HepG2 (cell line): ENCODE measurements at places on chromosomes 1 and 21. TPM values are rescaled to one million over a fixed set of nuclear protein-coding genes. Genes with fewer than 3 reads are reported as not detected.

DNA sequence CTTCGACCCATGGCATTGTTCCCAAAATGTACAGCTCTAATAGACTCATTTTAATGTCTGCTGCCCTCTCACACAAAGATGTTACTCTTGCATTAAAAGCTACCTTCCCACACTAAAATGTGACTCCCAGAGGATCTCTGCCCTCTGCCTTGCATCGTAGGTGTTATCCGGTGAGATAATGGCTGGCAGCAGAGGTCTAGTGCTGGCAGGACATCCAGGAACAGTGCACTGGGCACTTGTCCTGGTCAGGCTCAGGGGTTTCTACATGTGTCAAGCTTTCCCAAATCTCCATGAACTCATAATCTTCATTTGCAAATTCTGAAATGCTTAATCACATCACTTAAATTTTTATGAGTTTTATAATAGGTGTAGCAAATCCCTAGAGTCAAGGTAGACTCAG lies 310.6 kb downstream of the LRRIQ3 start:
- H3K27ac ChIP-seq: no peak overlapping the region
- no peaks in the 10 kb centered on the region for H3K27me3 ChIP-seq
- DNase-seq: no peak
- no peaks in the 10 kb centered on the region for H3K4me1 ChIP-seq
- no peaks in the 10 kb centered on the region for H3K36me3 ChIP-seq
- no peak overlapping the region for H3K4me3 ChIP-seq

DNA sequence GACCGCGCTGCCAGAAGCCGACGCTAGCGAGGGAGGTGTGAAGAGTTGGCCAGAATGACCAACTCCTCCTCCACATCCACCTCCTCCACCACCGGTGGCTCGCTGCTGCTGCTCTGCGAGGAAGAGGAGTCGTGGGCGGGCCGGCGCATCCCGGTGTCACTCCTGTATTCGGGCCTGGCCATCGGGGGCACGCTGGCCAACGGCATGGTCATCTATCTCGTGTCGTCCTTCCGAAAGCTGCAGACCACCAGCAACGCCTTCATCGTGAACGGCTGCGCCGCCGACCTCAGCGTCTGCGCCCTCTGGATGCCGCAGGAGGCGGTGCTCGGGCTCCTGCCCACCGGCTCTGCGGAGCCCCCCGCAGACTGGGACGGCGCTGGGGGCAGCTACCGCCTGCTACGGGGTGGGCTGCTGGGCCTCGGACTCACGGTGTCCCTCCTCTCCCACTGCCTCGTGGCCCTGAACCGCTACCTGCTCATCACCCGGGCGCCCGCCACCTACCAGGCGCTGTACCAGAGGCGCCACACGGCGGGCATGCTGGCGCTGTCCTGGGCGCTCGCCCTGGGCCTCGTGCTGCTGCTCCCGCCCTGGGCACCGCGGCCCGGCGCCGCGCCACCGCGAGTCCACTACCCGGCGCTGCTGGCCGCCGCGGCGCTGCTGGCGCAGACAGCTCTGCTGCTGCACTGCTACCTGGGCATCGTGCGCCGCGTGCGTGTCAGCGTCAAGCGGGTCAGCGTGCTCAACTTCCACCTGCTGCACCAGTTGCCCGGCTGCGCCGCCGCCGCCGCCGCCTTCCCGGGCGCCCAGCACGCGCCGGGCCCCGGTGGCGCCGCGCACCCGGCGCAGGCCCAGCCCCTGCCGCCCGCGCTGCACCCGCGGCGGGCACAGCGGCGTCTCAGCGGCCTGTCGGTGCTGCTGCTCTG lies 1.2 kb downstream of the GPR88 start:
- H3K36me3 ChIP-seq: no peaks in the 10 kb centered on the region
- H3K4me1 ChIP-seq: peaks cover 12% of the 10 kb centered on the region
- no peak for DNase-seq

GRCh38 chr1:78540048-78540447 lies 49.3 kb downstream of the PTGFR start:
- H3K27ac ChIP-seq: no peak overlapping the region
- DNase-seq: no peak
- no peaks in the 10 kb centered on the region for H3K4me1 ChIP-seq
- H3K27me3 ChIP-seq: no peaks in the 10 kb centered on the region

DNA sequence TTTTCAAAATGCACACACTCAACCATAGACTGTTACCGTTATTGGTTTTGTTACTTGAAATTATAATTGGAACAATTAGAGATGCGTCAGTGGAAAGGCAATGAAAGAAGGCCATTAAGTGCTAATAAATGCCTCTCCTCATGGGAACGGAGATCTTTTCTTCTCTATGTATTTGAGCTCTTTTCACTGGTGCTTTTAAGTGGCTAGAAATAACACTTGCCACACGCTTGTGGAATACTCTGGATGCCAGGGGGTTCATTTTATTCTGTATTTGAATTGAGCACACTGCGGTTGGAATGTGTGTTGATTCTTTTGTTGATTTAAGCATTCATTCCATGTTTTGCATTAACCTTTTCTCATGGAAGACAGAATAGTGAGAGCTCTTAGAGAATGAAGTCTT lies 68.4 kb downstream of the DNM3 start:
- no peak overlapping the region for H3K27ac ChIP-seq
- no peaks in the 10 kb centered on the region for H3K4me1 ChIP-seq
- no peaks in the 10 kb centered on the region for H3K36me3 ChIP-seq
- no peaks in the 10 kb centered on the region for H3K27me3 ChIP-seq
- DNase-seq: no peak

- no peaks in the 10 kb centered on the region for H3K36me3 ChIP-seq
- no peaks in the 10 kb centered on the region for H3K27me3 ChIP-seq
- no peak overlapping the region for H3K4me3 ChIP-seq
- H3K4me1 ChIP-seq: peaks cover 38% of the 10 kb centered on the region
Observed at GRCh38 chr1:169138866-169139670, 32.6 kb downstream of the ATP1B1 start.

DNA sequence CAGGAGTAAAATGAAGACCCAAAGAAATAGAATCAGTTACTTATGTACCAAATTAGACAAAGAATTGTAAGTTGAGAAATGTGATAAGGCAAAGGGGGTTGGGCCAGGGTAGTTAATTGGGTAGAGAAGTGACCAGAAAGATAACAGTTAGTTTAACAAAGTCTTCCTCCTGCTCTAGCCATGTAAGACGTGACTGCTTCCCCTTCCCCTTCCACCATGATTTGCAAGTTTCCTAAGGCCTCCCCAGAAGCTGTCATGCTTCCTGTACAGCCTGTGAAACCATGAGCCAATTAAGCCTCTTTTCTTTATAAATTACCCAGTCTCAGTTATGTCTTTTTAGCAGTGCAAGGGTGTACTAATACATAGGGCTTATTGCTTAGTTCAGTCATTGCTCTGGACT lies 142.0 kb upstream of the PDE4B start:
- no peak overlapping the region for H3K27ac ChIP-seq
- H3K27me3 ChIP-seq: no peaks in the 10 kb centered on the region
- no peaks in the 10 kb centered on the region for H3K36me3 ChIP-seq
- DNase-seq: no peak
- no peaks in the 10 kb centered on the region for H3K4me1 ChIP-seq

DNA sequence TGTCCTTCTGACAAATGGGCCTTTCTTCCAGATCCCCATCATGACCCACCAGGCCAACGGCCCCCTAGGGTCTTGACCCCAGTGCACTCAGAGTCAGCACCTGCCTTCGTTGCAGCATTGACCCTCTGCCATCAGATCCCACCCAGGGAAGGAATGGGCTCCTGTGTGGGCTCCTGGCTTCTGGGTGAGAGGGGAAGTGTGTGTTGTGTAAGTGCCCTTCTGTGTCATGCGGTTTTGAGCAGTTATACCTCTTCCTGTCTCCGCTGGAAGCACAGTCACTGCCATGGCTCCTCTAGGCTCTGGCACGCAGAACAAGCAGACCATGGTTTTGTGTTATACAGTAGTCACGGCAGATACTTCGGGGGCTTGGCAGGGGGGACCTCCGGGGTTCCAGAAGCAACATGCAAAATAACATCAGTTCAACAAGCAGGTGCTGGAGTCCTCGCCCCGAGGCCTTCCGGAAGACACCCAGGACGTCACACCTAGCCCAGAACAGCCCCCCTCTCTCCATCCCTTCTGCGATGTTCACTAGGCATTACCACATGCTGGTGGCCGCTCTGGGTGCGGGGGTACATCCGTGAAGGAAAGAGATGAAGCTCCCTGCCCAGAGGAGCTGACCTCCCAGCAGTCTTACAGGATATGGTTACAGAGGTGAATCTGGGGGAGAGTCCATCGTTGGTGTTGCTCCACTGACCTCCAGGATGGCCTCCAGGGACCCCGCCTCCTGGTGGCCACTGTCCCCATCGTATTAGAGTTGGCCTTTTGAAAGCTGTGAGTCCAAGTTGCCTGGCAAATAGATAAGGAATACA lies 17.4 kb upstream of the KCNAB2 start:
- no peaks in the 10 kb centered on the region for H3K36me3 ChIP-seq
- no peak overlapping the region for H3K4me3 ChIP-seq
- no peak for DNase-seq
- H3K27me3 ChIP-seq: peaks cover 1% of the 10 kb centered on the region; the same call in 1 of the 2 replicates
- no peak overlapping the region for H3K27ac ChIP-seq

DNA sequence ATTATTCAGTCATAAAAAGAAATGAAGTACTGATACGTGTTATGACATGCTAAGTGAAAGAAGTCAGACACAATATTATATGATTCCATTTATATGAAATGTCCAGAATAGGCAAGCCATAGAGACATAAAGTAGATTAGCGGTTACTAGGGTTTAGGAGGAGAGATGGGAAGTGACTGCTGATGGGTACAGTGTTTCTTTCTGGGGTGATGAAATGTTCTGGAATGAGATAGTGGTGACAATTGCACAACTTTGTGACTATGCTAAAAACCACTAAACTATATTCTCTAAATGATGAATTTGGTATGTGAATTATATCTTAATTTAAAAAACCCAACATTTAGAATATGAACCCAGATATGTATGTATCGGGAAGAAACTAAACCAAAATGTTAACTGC lies 27.6 kb downstream of the IPP start:
- DNase-seq: no peak
- no peaks in the 10 kb centered on the region; the same call in 2 of the 3 replicates for H3K36me3 ChIP-seq
- H3K27ac ChIP-seq: no peak overlapping the region
- no peaks in the 10 kb centered on the region for H3K27me3 ChIP-seq

GRCh38 chr1:214573386-214574318 lies 22.2 kb upstream of the PTPN14 start:
- H3K27ac ChIP-seq: no peak overlapping the region
- H3K4me1 ChIP-seq: no peaks in the 10 kb centered on the region
- DNase-seq: no peak
- H3K36me3 ChIP-seq: no peaks in the 10 kb centered on the region
- peaks cover 12% of the 10 kb centered on the region; the same call in 2 of the 3 replicates for H3K27me3 ChIP-seq

- DNase-seq: no peak
Observed at GRCh38 chr1:209349363-209350308, 233.9 kb upstream of the CAMK1G start.

DNA sequence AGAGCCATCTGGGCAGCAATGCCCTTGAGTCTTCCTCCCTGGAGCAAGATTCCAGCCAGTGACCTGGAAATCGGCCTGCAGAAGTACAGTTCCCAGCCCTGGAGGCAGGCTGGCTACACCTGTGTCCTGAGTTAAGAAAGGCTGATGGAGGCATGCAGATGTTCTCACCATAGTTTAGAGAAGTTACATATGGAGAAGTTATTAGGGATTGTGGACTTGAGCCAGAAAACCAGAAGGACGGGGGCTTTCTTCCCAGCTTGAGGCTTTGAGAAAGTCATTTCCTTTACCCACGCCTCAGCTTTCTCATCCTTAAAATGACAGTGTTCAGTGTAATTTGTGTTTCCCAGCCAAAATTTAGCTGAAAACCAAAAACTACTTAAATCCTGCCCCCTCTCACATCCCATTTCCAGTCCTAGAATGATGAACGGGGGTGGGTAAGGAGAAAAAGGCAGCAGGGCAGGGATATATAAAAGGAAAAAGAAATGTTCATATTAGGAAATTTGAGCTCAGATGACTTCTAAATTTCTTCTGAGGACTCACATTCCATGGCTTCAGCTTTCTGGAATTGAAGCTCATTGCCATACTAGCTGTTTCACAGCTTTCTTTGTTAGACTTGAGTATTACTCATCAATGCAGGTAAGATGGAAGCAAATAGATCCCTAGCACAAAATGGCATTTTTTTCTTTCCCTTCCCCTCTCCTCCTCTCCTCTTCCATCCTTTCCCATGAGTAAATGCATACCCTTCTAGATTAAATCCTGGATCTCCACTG lies 14.4 kb upstream of the C8B start:
- no peaks in the 10 kb centered on the region for H3K36me3 ChIP-seq
- no peak overlapping the region for H3K4me3 ChIP-seq
- H3K4me1 ChIP-seq: peaks cover 1% of the 10 kb centered on the region
- H3K27ac ChIP-seq: no peak overlapping the region

DNA sequence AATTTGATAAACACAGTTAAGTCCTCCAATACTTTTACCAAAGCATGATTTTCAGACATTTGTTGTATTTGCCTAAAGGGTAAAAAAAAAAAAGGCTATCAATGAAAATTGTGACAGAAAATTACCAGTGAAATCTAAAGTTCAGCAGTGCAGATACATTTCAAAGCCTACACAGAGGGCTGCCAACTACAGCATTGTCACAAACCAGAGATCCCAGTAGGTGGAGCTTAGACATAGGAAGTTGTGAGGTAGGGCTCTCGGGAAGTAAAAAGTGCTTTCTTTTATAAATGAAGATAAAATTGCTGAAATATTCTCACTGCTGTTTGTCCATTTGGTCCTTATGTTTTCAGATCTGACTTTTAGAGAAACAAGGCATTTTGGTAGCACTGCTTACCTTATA lies 123.0 kb downstream of the DYRK1A start:
- no peak overlapping the region for H3K4me3 ChIP-seq
- H3K4me1 ChIP-seq: no peaks in the 10 kb centered on the region
- DNase-seq: no peak
- H3K27ac ChIP-seq: no peak overlapping the region

- peaks cover 16% of the 10 kb centered on the region for H3K4me1 ChIP-seq
- H3K27me3 ChIP-seq: no peaks in the 10 kb centered on the region; the same call in 1 of the 2 replicates
- no peak overlapping the region for H3K4me3 ChIP-seq
- H3K36me3 ChIP-seq: no peaks in the 10 kb centered on the region
Observed at GRCh38 chr1:33122483-33123178, 41.7 kb downstream of the AZIN2 start.

GRCh38 chr1:185680453-185680852 lies 53.7 kb upstream of the HMCN1 start:
- peaks cover 11% of the 10 kb centered on the region for H3K4me1 ChIP-seq
- H3K4me3 ChIP-seq: no peak overlapping the region
- no peaks in the 10 kb centered on the region for H3K27me3 ChIP-seq
- no peak overlapping the region for H3K27ac ChIP-seq
- DNase-seq: no peak

DNA sequence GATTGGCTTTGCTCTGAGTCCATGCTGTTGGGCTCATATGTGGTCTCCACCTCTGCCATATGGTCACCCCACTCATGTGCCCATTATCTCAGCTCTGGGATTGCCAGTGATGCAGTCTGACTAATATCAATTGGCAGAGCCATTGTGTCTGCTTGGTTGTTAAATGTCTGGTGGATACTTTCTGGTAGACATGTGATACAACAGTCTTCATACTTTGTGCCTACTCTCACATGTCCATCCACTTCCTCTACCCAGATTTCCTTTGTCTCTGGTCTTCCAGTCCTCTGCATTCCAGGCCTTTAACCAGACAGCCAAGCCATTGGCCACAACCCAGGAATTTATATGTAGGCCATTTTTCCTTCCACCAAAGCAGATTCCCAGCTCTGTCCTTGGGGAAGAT lies 30.8 kb upstream of the DIPK1A start:
- no peaks in the 10 kb centered on the region; the same call in 1 of the 2 replicates for H3K27me3 ChIP-seq
- H3K36me3 ChIP-seq: no peaks in the 10 kb centered on the region
- H3K27ac ChIP-seq: no peak overlapping the region
- H3K4me3 ChIP-seq: no peak overlapping the region
- H3K4me1 ChIP-seq: peaks cover 54% of the 10 kb centered on the region

The TSTD1 gene
- total RNA-seq: 0.31 TPM in 1 of 2 replicates, not detected in the other

The CR1L gene
- total RNA-seq: not detected in 2 replicates

The C8B gene
- total RNA-seq: 3.3 and 8.4 TPM in 2 replicates

The CHIA gene
- total RNA-seq: not detected in 2 replicates

The PGLYRP4 gene
- total RNA-seq: not detected in 2 replicates
